T1000 (cell line): ENCODE measurements at places on chromosomes 6 and 20.

- DNase-seq, result no peak
Measured at GRCh38 chr20:1616858-1617434, 2.9 kb downstream of the SIRPB1 start.

DNA sequence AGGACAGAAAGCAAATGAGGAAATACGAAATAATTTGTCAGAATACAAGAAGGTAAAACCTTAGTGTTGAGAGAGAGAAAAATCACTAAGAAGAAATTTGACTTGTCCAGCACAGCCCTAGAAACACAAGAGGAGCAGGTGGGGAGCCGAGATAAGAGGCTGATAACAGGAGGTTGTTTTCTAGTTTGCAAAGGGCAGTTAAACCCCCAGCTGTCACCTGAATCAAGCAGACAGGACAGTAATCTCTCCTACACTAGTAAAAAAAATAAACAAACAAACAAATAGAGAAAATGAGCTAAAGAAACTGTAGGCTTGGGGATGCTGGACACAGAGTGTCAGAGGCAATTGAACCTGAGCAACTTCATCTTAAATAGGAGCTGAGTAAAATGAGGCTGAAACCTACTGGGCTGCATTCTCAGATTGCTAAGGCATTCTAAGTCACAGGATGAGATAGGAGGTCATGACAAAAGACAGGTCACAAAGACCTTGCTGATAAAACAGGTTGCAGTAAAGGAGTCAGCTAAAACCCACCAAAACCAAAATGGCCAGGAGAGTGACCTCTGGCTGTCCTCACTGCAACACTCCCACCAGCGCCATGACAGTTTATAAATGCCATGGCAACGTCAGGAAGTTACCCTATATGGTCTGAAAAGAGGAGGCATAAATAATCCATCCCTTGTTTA lies 40.4 kb downstream of the FAM184A start:
- no peak for DNase-seq

DNA sequence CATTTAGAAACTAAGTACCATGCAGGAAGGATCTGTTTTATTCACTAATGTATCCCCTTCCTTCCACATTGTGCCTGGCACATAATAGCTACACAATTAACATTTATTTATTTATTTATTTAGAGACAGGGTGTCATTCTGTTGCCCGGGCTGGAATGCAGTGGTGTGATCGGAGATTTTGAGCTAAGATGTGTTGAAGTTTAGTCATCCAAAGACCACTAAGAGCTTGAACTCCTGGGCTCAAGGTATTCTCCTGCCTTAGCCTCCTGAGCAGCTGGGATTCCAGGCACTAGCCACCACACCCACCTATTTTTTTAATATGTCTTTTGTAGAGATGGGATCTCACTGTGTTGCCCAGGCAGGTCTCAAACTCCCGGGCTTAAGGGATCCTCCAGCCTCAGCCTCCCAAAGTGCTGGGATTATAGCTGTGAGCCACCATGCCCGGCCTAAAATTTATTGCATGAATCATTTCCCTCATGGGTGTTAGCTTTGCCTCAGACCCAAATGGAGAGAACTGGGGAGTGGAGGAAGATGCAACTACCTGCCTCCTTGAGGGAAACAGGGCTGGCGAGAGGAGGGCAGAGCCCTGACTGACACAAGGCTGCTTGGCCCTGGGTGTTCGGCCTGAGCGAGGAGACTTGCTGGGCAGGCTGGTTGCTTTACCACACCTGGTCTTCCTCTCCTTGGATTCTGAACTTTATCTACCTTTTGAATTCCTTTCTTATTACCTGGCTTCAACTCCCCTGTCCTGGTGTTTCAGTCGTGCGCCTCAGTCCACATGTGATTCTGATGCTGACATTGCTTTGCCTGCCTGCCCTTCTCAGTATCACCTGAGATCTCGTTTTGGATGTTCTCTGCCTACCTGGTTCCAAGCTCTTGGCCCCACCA lies 1.7 kb upstream of the DYNLT1 start:
- DNase-seq, result no peak

GRCh38 chr20:47334022-47334551 lies 22.4 kb downstream of the ZMYND8 start:
- DNase-seq, result peak; percentile 68

DNA sequence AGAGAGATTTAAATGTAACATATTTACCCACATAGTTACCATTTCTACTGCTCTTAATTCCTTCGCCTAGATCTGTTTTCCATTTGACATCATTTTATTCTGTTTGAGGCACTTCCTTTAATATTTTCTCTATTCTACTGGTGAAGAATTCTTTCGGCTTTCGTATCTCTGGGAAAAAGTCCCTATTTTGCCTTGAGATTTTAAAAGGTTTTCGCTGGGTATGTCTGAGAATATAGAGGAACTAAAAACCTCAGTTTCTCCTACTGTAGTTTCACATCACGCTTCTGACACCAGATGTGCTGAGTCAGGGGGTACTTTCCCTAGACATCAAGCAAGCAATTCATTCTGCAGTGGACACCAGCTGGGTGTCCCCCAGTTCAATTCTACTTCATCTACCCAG lies 61.7 kb downstream of the E2F3 start:
- no peak for DNase-seq

GRCh38 chr6:7136859-7137334 lies 29.1 kb downstream of the RREB1 start:
- DNase-seq, result no peak

GRCh38 chr6:148591656-148592055 lies 155.2 kb upstream of the UST start:
- DNase-seq, result no peak

DNA sequence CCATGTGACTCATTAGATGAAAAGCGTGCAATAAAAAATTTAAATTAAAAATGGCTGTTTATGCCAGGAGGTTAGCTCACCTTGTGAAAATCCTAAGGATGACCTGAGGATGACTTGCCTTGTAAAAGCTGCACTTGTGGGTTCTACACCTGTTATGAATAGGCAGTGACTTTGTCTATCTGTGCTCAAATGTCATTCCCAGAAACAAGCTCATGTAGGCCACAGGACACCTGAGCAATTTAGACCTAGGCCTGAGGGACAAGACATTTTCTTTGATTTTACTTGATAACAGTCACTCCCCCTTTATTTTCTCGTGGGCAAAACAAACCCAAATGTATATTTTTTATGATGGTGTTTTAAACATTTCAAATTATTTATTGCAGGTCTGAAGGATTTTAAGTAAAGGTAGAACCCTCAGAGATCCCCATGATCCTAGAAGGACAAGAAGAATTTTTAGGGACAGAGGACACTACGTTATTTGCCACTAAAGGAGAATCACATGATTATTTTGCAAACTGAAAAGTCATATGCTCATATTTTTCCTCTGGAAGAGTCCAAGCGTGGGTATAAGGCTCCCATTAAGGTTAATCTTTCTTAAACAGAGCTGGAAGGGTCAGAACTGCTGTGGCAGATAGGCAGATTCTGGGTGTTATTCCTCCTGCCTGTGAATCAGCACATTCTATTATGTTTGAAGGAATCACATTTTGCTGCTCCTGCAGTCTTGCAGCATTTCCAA lies 277.5 kb upstream of the MAN1A1 start:
- DNase-seq, result no peak

- DNase-seq, result no peak
Measured at GRCh38 chr20:14828459-14828858, 491.0 kb upstream of the FLRT3 start.

GRCh38 chr6:93416571-93417420 lies 2.6 kb downstream of the EPHA7 start:
- DNase-seq, result peak; percentile 37

DNA sequence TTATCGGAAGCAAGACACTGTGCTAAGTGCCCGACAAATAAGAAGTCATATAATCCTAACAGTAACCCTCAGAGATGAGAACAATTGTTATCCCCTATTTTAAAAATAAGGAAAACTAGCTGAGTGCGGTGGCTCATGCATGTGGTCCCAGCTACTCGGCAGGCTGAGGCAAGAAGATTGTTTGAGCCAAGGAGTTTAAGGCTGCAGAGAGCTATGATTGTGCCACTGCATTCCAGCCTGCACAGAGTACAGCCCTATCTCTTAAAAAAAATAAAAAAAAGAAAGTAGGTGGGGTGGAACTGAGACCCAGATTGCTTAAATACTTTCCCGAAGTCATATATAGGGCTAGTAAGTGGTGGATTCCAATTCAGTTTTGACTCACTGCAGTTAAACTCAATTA lies 84.7 kb downstream of the UST start:
- no peak for DNase-seq
